Fibroblast of skin of scalp (primary cell): ENCODE measurements at places on chromosomes 2 and 18.

GRCh38 chr2:1692342-1692741, 52.0 kb downstream of the PXDN start:
- no peak for DNase-seq

DNA sequence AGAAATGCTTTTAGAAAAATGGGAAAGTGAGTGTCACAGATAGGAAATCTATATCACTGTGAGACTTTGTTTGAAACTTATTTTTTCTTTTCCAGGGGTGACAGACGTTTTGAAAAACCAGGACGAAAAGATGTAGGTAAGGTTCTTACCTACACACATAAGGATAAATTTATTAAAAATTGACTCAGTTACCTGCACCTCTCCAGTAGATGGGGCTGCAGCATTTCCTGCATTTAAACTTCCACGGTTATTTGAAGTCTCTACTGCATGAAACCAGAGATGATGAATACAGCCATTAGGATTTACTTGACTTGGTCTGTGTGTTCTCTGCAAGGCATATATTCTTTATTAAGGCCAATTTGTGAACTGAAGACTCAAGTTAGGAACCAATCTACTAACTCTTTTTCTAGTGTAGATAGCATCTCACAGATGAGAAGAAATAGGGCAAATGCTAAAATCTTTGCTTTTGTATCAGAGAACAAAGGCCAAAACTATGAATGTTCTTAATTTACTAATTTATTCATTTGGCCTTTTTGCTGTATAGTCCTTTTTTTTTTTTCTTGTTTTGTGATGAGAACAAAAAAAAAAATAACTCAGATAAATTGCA, 15.0 kb downstream of the KCNJ13 start:
- peak; percentile 15 for DNase-seq

- DNase-seq = no peak
Observed at GRCh38 chr2:77838441-77838840, 316.3 kb upstream of the LRRTM4 start.

GRCh38 chr2:39380525-39381150, 56.4 kb downstream of the MAP4K3 start:
- DNase-seq = peak; percentile 38

GRCh38 chr2:223797811-223798721, 39.3 kb downstream of the AP1S3 start:
- DNase-seq = peak; percentile 60
